ENCODE measurements at places on chromosomes 16 and 17.
A peak's percentile ranks its signal among the peaks of the same experiment; 100 is the strongest.

GRCh38 chr17:31273516-31273915, 23.5 kb downstream of the OMG start:
- DNase-seq = no peak

GRCh38 chr17:50133028-50133768, 3.2 kb upstream of the SAMD14 start:
- no peak for DNase-seq

- DNase-seq = no peak
These were observed 7.5 kb downstream of the IFI35 start for GRCh38 chr17:43014020-43014648.

- no peak for DNase-seq
These were observed 25.5 kb downstream of the NSMCE1 start for GRCh38 chr16:27242868-27243590.

DNA sequence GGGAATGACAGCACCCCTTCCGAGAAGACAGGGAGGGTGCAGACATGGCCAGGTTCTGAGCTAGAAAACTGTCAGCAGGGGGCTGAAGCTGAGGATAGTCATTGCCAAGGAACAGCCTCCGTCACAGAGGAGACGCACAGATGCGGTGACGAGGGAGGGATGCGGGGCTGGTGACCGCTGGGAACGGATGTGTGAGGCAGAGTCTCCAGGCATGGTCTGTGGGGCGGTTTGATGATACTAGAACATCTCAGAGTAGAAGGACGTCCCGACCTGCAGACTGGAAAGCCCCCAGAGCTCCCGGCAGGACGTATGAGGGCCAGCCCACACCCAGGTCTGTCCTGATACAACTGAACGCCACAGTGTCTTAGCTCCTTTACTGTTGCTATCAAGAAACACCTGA, 1.8 kb upstream of the CSNK1D start:
- no peak for DNase-seq

DNA sequence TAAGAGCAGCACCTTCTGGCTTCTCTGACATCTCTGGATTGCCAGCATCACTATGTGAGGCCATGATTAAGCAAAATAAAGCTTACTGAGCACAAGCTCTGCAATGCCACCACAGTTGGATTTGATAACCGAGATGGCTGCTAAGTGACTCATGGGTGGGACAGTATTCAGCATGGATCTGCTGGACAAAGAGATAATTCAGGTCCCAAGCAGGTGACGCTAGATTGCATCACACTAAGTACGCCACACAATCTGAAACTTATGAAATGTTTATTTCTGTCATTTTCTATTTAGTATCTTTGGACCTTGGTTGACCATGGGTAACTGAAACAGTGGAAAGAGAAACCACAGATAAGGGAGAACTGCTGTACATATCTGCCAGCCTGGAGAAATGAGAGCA, 27.4 kb downstream of the CDRT15 start:
- DNase-seq = no peak

- no peak for DNase-seq
These were observed 274.0 kb downstream of the PHKB start for GRCh38 chr16:47734987-47735594.

DNA sequence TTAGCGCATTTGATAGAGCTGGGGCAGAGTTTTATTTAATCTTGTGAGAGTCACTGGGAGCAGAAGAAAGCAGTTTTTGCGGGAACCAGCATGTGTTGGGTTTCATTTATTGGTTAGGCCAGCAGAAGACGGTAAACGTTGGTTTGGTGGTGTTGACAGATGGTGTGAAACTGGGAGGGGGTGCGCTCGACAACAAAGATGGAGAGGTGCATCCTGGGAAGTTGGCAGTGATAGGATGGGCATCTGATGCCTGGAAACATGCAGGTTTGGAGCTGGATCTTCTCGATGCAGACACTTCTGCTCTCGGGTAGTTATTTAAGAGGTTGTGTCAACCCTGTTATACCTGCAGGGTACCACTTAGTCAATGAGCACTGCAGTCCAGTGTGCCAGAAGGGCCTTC, 24.9 kb upstream of the CLEC18A start:
- DNase-seq = no peak

- no peak for DNase-seq
These were observed 32.5 kb downstream of the ASIC2 start for GRCh38 chr17:33260638-33261037.

DNA sequence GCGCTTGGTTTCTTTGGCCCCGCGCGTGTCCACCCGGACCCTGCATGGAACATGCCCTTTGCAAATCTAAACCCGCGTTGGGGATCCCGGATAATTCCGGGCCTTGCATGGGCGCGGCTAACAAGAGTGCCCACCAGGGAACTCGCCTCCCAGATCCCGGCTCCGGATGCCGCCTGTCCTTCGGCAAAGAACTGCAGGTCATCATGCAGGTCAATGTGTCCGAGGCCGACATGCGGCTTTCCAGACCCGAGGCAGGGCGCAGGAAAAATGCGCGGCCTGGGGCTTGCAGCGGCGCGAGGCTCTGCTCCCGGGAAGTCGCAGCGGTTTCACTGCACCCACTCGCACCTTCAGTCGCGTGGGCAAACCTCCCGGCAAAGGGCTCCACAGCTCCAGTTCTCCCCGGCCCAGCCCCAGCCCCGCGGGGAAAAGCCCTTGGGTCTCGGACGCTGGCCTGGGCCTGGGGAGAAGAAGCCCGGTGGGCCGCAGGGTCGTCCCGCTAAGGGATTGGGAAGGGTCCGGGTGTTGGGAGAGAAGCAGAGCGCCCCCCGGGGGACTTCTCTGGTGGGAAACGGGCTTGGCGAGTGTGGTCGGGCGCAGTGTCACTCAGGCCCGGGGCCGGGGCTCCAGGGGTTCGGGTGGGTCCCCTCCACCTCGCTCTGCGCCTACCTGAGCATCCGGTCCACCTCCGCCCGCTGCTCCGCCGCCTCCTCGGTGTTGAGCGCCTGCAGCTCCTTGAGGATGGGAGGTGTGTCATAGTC, 805 bp downstream of the HNF1B start:
- no peak for DNase-seq

DNA sequence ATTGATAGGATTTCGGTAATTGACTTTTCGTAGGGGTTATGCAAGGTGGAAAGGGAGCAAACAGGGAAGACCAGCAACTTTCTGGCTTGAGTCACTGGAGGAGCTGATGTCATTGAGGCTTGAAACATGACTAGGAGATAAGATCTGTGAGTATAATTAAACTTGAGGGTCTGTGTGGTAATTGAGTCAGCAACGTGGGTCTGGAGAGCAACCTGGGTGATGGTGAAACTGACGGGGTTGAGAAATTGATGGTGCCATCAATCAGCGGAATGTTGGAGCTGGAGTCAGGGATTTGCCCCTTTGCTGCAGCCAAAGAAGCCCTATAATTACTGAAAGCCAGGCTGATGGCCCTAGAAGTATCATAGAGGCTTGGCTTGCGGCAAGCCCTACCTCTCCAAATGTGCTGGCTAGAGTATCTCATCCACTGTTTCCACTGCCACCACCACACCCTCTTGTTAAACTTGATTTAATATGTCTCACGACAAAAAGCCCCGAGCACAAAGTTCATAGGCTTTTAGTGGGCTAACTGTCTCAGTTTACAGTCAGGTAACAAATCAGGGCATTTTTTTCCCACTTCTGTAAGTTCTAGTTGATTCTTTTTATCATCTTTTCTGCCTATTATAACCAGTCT, 186.9 kb upstream of the ELAC2 start:
- no peak for DNase-seq

GRCh38 chr16:48126801-48127644, 28.8 kb downstream of the ABCC12 start:
- no peak for DNase-seq

- DNase-seq = peak; percentile 49
These were observed 1.4 kb upstream of the SLC22A31 start for GRCh38 chr16:89201439-89202377.

GRCh38 chr17:33802349-33803198, 452.5 kb upstream of the CCL2 start:
- DNase-seq = no peak

GRCh38 chr16:29876594-29877249, 13.7 kb upstream of the CDIPT start:
- no peak for DNase-seq

DNA sequence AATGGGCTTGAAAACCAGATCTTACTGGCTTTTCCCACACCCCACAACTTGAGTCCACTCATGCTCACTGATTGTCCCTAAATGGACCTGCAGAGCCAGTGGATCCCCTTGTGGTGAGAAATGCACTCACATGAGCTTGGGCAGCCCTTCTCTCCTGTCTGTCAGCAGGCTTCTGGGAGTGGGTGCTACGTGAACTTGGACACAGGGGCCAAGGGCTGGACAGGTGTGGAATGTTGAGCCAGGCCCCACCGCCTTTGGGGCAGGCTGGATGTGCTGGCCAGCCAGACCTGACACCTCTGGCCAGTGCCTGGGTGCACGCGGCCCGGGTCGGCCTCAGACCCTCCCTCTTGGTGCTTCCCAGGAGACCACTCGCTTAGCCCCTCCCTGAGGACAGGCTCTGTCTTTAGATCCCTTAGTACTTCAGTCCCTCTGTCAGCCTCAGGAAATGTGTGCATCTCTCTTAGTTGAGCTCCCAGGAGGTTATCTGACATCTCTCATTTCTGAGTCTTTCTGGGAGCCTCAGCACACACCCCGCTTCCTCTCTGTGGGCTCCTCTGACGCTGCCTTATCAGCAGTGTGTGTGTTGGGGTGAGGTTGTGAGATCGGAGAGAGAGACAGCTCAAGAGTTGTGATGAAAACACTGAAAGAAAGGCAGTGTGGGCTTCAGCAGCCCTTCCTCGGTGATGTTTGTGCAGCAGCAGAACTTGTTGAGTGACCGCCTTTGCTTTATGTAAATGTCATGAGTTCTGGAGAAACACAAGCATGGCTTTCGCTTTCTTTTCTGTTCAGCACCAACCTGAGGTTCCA, 117.0 kb downstream of the RAB11FIP4 start:
- no peak for DNase-seq

- DNase-seq = no peak
These were observed 21.2 kb upstream of the BCAS3 start for GRCh38 chr17:60656499-60656898.

DNA sequence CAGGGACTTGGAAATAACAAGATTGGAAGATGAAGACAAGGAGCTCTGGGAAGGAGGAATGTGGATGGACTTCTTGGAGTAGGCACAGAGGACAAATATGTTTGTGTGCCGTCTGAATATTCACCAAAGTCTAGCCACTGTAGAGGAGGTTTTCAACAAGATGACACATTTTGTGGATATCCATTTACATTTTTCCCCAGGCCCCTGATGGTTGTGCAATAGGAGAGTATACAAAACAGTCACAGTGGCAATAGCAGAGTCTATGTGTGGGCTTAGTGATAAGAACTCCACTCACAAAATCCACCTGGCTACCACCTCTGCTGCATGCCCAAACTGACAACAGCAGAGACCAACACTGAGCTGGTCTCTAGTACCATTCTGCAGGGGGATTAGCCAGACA, 32.6 kb upstream of the RPL38 start:
- no peak for DNase-seq

- no peak for DNase-seq
These were observed 49.3 kb downstream of the NSRP1 start for GRCh38 chr17:30165960-30166359.

- no peak for DNase-seq
These were observed 259.8 kb downstream of the CPPED1 start for GRCh38 chr16:12543700-12544476.

GRCh38 chr17:77528516-77529327, 388.0 kb downstream of the SEC14L1 start:
- no peak for DNase-seq

DNA sequence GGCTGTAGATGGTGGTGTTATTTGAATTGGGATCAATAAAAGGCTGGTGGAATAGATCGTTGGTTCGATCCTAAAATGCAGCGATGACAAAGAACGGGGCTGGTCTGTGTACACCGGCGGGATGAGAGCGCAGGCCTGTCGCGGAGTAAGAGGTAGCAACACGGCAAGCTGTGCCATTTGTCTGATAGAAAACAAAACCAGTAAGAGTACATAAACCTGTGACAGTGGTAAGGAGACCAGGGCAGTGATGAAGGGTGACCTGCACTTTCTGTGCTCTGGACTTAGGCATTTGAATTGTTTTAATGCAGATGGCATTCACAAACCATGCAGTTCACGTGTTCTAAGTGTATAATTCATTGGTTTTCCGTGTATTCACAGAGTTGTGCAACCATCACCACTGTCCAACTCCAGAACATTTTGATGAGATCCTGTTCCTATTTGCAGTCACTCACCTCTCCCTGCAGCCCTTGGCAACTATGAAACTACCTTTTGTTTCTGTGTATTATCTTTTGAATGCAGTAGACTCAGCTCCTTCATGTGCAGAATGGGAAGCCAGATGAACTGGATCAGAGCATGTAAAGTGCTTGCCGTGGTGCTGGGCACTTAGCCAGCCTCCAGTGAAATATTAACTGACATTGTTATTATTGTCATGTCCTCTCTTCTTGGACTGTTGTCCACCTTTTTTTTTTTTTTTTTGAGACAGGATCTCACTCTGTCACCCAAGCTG, 286.1 kb downstream of the SNX29 start:
- DNase-seq = no peak

- peak; percentile 73 for DNase-seq
These were observed 100.1 kb upstream of the CHMP6 start for GRCh38 chr17:80891397-80892018.

DNA sequence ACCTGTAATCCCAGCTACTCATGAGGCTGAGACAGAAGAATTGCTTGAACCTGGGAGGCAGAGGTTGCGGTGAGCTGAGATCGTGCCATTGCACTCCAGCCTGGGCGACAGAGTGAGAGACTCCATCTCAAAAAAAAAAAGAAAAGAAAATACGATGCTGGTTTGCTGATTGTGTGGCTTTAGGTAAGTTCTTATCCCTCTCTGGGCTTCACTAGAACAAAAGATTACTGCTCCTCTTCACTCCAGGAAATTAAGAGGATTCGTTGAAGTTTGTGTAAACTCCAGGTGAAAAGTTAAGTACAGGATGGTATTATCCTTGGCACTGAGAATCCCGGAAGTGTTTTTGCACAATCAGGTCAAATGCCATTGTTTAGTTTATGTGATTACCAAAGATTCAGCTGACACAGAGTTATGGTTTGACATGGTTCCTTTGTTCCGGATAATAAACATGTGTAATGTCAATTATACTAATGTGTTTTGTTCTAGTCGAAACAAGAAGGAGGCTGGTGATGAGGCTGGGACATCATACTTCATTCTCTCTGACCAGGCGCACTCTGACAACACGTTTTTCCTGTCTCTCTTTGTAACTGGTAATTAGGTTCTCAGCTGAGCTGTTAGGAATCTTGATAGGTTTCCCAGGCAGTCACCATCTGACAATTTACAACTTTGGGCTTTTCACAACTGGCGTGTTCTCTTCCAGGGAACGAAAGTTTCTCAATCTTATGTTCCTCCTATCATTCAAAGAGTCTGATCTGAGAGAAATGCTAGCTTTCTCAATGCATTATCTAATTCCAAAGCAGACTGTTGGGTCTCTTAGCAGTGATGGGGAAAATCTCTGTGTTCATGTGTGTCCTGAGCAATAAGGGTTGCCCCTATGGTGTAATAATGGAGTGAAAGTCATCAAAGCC, 10.8 kb upstream of the TAOK1 start:
- DNase-seq = no peak

All from stimulated activated CD4-positive, alpha-beta T cell treated with anti-CD3 and anti-CD28 coated beads, TNF-alpha, amount 100 ng/mL, for 1 hour (primary cell).